CD4-positive, alpha-beta T cell treated with Interleukin-10 for 1 hour (primary cell): ENCODE measurements at places on chromosomes 12 and 14.
A peak's percentile ranks its signal among the peaks of the same experiment; 100 is the strongest.

GRCh38 chr14:74350211-74350927, 2.1 kb downstream of the VRTN start:
- DNase-seq: no peak

DNA sequence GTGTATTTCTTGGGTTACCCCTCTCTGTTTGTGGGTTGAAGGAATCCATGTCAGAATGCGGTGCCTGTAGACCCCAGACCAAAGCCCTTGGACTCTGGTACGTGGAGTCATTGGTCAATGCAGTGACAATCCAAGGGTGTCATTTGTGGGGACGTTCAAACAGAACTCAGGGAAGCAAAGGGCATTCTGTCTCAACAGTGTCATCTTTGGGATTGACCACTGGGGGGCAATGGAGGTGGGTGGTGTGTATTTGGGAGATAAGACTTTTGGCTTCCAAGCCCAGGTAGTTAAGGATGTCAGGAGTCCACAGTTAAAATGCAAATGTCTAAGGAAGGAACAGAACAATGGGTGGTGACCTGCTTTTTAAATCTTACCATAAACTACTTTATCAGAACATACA, 54.6 kb upstream of the CCDC175 start:
- DNase-seq: no peak

DNA sequence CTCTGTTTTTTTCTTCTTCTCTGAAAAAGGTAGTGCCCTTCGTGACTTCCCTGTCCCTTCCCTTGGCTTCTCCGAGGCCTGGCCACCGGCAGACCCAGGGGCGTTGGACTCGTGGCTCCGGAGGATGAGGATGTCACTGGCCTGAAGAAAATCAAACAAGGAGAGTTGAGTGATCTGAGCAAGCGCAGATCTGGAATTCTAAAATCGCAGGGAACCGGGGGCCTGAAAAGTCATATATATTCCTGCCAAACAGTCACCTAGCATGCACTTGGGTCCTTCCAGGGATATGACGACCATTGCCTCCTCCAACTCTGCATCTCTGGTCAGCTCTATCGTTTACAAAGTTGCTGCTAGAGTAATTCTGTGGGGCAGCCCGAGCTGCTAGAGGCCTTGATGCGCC, 5.2 kb upstream of the PNMA1 start:
- no peak for DNase-seq

- DNase-seq: no peak
Observed at GRCh38 chr14:102540315-102541028, 30.9 kb upstream of the ANKRD9 start.

DNA sequence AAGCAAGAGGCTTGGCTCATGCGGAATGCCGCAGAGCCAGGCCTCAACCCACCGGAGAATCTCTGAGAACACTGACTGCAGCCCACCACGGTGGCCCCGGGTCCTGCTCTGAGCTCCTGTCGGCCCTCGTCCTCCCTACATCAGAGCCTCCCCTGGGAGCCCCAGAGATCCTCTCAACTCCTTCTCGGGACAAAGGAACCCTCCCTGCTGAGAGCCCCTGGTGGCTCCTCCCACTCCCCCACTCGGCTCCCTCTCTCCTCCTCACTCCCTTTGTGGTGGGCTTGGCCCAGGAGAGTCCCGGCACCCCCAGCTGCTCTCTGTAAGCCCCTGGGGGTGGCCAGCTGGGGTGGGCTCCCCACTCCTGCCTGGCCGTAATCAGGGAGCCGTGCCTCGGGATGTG, 11.1 kb upstream of the INF2 start:
- no peak for DNase-seq

GRCh38 chr12:9868951-9869306, 225 bp downstream of the CLEC2B start:
- DNase-seq: no peak

GRCh38 chr14:54700717-54701116, 133.8 kb downstream of the SAMD4A start:
- DNase-seq: no peak

DNA sequence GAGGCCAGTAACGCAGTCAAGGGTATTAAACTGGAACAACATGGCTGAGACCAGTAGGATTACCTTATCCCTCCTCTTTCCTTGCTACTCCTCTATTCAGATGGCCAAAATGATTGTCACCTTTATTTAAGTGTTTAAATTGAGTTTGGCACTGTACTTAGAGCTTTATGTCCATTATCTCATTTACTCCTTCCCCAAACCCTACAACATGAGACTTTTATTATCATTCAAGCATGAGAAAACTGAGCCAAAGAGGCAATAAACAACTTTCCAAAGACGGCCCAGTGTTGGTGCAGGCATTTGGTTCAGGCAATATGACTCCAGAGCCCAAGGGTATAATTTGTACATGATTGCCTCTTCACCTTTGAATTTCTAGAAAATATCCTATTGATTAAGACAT, 370.9 kb upstream of the KITLG start:
- DNase-seq: no peak

DNA sequence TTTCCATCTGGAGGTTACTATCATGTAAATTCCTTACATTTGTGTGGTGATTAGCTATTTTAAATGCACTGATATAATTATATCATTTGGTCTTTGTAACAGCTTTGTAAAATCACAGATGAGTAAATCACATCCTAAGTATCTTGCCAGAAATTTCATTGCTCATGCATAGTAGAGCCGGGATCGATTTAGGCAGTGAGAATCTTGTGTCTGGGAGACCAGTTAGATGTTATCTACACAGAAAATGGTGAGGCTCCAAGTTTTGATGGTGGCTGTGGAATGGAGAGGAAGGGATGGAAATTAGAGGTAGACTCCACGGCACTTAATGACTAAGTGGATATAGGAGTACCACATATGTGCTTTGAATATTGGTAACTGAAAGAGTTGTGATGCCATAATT, 156.3 kb downstream of the MSRB3 start:
- no peak for DNase-seq

GRCh38 chr14:90695997-90696660, 120.1 kb downstream of the TTC7B start:
- no peak for DNase-seq

DNA sequence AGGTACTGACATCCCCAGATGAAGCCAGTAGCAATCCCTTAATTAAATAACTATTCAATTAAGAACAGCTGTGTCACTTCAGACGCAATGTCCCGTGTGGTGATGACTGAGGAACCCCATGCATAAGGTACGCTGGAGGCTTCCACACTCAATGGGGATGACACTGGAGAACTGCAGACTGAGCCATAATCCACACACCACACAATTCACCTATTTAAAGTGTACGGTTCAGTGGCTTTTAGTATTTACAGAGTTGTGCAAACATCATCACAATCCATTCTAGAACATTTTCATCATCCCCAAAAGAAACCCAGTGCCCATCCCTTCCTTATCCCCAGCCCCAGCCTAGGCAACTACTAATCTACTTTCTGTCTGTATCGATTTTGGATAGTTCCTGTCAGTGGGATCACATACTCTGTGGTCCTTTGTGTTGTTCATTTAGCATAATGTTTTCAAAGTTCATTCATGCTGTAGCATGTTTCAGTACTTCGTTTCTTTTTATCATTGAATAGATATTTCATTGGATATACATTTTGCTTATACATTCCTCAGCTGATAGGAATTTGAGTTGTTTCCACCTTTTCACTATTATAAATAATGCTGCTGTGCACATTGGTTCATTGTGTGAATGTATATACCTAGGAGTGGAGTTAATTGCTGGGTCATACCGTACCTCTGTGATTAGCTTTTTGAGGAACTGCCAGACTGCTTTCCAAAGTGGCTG, 61.1 kb downstream of the NINJ2 start:
- no peak for DNase-seq

- DNase-seq: no peak
Observed at GRCh38 chr12:71710276-71711125, 24.6 kb downstream of the TMEM19 start.

DNA sequence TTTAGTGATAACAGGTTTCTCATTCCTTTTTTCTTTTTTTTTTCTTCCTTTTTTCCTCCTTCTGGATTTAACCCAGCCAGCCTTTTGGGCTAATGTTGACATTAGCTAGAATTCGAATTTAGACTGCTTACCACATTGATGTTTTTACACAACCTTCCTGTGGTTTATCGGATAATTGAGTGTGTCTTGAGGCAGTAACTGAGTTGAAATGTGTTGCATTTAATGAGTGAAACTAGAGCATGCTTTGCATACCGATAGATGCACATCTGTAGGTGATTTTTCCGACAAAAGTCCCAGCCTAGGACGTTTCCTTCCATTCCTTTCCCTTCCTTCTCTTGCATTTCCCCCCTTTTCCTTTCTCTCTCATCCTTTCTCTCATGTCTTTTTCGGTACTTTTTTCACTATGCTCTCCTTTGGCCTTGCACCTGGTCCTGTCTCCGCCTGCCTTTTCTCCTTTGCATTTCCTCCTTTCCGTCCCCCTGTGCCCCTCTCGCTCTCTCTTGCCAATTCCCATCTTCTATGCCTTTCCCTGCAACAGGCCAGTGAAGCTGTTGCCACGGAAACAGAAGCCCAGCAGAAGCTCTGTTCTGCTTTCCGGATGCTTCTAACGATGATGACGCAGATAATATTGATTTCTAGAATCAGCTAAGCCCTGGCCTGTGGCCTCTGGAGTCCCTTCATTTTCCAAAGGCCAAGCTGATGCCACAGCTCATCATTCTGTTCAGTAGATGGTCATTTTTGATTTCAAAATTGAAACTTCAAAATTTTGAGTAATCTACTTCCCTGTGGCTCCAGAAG, 76.1 kb downstream of the SLC25A47 start:
- DNase-seq: no peak

DNA sequence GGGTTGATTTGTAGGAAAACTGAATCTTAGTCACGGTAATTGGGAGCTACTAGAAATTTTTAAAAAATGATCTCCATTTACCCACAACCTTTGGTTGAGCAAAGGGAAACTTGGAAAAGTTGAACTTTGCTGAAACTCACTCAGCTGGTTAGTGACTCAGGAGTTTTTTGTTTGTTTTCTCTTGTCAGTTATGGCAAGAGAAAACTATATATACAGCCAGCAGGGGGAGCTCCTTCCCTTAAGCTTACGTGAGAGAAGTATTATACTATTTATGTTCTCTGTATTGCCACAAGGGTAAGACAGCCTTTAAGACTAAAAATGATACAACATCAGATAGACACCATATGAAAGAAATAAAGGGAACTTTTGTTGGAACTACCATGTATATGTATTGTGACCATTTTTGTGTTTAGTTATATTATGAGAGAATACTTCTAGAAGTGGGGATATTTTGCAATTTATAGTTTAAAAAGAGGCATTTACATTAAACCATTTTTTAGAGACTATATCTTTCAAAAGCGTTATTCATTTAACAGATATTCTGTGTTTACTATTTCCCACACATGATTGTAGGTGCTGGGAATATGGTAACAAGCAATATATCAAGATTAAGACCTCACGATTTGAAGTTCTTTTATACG, 28.1 kb upstream of the TBC1D30 start:
- DNase-seq: peak; percentile 78

DNA sequence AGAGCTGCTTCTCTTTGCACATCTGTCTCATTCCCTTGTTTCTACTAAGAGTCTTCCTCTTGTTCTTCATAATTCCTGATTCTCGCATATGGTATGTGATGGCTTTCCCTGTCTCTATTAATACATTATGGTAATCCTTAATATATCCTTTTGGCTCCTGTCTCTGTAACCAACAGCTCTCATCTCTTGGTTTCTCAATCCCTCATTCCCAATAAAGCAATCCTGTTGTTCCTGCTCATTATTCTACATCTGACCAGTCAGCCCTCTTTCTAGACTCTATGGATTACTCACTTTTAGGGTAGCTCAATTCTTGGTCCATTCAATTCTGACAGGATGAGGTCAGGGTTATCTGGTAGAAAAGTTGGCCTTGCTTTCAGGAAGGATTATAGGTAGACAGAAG, 349.9 kb downstream of the LRIG3 start:
- DNase-seq: no peak

DNA sequence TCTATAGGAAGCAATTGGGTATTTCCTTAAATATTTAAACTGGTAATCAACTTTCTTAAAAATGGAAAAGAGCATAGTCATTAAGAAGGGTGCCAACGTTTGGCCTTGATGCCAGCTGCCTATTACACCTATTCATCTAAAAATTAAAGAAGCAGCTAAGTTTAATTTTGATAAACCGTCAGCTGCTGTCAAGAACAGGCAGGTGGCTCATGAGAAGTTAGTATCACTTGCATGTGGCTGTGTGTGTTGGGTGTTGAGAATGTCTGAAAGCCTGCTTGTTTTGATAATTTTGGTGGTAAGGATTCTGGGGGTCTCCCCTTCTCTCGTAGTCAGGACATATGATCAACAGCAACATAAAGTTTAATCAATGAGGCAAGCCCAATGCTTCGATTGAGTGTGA, 6.5 kb downstream of the GLRX5 start:
- no peak for DNase-seq

GRCh38 chr12:103667125-103667524, 80.1 kb downstream of the STAB2 start:
- no peak for DNase-seq

DNA sequence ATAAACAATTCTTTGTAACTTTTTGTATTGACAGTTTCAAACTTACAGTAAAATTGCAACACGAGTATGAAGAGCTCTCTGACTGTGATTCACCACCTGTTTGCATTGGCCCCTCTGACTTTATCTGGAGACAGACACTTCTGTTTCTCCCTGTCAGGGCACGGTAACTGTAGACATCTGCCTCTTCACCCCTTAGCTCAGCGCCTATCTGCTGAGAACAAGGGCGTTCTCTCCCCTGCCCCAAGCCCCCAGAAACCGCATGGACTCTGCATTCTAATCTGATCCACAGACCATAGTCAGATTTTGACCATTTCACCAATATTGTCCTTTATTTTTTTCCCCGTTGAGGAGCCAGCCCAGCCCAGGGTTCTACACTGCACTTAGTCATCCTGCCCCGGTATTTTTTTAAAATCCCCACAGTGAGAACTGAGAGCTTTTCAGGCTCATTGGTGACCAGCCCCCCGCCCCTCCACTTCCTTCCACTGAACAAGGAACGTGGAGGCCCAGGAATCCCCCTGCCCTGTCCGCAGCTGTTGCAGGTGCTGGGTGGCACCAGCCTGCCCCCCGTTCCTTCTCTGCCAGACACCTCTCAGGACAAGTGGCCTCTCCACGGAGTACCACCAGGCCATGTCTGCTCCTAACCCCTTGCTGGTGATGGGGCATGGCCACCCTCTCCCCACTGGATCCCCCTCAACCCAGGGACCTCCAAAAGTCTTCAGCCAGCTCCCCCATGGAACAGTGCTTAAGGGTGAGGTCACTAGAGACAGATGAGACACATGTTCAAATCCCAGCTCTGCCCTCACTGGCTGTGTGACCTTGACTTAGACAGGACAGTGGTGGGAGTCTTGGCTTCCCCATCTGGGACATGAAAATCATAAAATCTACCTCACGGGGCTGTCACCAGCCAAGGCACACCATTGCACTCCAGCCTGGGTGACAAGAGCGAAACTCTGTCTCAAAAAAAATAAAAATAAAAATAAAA, 11.2 kb downstream of the RHOF start:
- DNase-seq: peak; percentile 60

DNA sequence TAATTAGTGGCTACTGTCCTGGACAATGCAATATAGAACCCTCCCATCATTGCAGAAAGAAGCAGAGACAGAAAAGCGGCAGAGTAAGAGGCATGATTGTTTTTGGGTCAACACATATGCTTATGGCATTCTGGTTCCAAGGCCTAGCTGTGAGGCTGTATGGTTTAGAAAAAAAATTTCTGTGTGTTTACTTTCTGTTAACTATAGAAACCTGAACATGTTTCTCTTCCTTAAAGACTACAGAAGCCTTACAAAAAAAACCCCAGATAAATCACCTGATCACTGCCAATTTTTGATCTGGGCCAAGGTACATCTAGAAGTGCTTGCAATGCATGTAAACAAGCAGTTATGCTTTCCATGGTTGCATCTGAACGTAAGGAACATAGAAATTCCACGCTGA, 100.0 kb upstream of the HECTD1 start:
- no peak for DNase-seq
